ENCODE measurements at places on chromosomes 5 and 9.

GRCh38 chr5:67165526-67166459 is 30.8 kb downstream of the CD180 start:
- DNase-seq: peak; percentile 85

GRCh38 chr5:1536871-1537602 is 13.3 kb upstream of the LPCAT1 start:
- peak; percentile 13 for DNase-seq

DNA sequence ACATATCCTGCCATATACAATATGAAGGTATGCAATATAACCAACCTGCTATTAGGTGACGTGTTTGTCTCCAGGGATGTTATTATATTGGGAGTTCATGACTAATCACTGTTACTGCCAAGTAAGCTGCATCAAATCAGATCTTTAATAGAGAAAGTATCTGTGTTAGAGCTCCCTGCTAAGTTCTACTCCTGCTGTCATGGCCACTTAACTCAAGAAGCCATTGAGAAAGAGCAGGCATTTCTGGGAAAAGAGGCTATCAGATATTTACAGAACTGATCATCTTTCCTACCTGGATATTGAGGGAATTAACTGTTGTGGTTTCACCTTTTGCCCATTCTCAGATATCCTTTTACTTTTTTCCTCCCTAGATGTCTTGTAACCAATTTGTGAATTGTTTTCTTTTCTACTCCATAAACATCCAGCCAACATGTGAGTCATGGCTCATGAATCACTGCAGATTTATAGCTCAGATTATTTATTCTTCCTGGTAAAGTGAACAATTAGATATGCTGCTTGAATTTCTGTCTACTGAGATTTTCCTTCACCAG is 634.8 kb upstream of the FAM174A start:
- no peak for DNase-seq

- no peak for DNase-seq
These were observed 8.8 kb downstream of the PRRX2 start for GRCh38 chr9:129674229-129674628.

GRCh38 chr9:81819859-81820546 is 108.2 kb upstream of the SPATA31D4 start:
- DNase-seq: no peak

GRCh38 chr5:10036136-10036815 is 213.4 kb downstream of the ATPSCKMT start:
- no peak for DNase-seq

DNA sequence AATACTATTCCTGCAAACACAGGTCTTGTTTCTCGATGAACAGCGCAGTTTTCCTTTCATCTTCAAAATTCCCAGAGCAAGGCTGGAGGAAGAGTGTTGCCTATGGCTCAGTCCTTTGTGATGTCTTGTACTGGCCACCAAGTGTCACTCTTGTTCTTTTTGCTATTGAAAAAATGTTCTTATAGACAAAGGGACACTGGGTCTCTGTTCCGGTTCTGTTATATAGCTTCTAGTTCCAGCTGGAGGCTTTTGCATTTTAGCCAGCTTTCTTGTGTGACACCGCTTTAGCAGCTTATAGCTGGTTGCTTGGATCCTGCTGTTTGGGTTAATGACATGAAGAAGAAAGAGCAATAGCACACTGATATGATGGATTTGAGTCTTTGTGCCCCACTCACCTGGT is 343.7 kb upstream of the KCNN2 start:
- DNase-seq: no peak

DNA sequence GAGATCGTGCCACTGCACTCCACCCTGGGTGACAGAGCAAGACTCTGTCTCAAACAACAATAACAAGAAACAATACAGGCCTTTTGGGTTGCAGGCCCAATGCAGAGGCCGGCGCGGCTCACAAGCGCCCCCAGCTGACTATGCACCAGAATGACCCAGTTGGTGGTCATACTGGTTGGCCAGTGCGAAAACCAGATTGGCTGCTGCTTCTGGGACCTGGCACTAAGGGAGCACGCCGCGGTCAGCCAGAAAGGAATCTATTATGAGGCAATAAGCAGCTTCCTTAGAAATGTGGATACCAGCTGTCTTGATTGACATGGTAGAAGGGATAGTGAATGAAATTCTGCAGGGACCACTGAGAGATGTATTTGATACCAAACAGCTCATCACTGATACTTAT is 35.0 kb downstream of the RANBP17 start:
- no peak for DNase-seq

GRCh38 chr5:79346420-79346824 is 110.5 kb downstream of the JMY start:
- DNase-seq: no peak

DNA sequence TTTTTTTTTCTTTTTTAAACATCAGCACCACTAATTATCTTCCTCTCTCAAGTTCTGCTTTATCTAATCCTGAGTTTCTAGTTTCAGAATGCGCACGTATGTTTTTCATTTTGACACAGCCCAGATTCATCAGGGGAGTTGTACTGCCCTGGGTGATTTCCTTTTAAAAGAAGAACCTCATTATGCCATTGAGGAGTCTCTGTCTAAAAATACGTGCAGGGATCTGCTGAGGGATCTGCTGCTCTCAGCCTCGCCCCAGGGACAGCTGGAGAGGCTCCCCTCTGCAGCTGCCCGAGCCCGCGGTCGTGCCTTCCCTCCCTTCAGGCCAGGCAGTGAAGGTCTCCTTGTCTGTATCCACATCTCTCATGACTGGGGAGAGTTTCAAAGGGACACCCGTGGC is 273.1 kb downstream of the ARHGEF28 start:
- no peak for DNase-seq

- DNase-seq: no peak
These were observed 130.5 kb upstream of the HAND1 start for GRCh38 chr5:154608531-154609011.

GRCh38 chr5:132049093-132049492 is 11.4 kb upstream of the IL3 start:
- DNase-seq: no peak

DNA sequence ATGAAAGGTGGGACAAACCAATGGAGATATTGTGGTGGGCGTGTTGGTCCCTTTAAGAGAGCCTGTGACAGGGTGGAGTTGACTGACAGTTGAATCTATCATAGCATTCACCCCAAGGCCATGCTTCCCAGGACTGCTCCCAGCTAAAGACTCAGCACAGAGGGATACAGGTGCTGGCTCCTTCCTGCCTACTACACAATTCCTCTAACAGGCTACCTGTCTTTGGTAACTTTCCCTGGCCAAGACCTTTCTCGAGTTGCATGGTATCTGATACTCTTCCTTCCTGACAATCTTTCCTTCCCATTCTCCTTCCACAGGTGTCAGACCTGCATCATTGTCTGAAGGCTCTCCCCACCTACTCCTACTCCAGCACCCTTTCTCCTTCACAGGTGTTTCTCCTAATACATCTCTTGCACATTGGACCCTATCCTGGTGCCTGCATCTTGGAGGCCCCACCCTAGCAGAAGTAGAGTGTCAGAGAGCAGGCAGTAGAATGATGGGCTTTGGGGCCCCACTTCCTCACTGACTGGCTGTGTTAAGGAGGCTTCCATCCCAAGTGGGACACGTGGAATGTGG is 120.7 kb upstream of the ALDH1B1 start:
- no peak for DNase-seq

DNA sequence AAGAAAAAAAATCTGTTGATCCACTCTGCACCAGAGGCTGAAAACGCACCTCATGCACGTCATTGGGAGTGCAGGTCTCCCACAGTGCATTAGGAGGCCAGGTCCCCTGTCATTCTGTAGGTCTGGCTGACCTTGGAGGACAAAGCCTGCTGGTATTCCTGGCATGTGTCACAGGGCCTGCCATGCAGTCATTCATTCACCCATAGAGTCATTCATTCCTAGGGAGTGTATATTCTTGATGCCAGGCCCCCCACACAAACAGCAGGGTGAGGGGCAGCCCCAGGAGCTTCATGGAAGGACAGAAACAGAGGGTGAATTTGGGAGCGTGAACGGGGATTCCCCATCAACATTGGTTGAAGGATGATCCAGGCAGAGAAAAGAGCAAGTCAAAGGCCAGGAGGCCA is 2.2 kb downstream of the GBGT1 start:
- no peak for DNase-seq

Data from left hindlimb (tissue), 1 donor.